Progenitor cell of endocrine pancreas (in vitro differentiated cells): ENCODE measurements at places on chromosomes 7 and 10. TPM values are rescaled to one million over a fixed set of nuclear protein-coding genes. Genes with fewer than 3 reads are reported as not detected.

DNA sequence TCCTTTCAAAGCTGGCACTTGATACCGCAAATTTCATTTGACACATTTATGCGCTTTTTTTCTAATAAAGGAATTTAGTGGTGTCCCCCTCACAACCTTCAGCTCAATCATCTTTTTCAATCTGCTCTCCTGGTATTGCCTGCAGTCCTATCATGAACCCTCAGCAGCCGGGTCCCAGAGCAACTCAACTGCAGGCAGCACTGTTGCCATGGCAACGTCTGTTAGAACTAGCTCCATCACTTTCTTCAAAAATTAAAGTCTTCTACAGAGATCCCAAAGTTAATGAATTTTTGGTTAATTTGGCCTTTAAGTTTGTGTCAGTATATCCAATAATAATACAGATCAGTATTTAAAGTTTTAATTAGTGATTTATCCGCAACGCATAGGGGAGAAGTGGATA is 136.1 kb upstream of the TARP start:
- no peak overlapping the region for H3K4me3 ChIP-seq
- H3K27ac ChIP-seq: no peak overlapping the region
- DNase-seq: no peak
- H3K4me1 ChIP-seq: no peaks in the 10 kb centered on the region

- no peak for DNase-seq
- no peak overlapping the region for H3K4me3 ChIP-seq
- H3K4me1 ChIP-seq: peaks cover 10% of the 10 kb centered on the region
- no peak overlapping the region for H3K27ac ChIP-seq
- no peaks in the 10 kb centered on the region for H3K36me3 ChIP-seq
Measured at GRCh38 chr10:34966451-34966850, 123.7 kb downstream of the CUL2 start.

DNA sequence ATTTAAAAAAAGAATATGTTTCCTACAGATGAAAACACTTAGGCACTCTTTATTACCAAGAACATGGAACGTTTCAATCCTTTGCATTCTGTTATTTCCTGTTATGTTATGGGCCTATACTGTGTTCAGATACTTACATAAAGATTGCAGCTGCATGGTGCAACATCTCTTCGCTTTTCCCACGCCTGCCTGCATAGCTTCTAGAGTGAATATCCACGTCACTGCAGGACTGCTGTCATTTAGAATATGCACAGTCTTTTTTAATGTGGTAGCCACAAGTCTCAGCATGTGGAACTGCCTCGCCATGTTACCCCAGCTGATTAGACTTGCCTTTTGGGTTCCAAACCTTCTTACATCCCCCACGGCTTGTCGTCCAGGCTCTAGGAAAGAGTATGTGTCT is 69.6 kb upstream of the GATA3 start:
- H3K4me3 ChIP-seq: no peak overlapping the region
- no peak overlapping the region for H3K27ac ChIP-seq
- no peaks in the 10 kb centered on the region for H3K36me3 ChIP-seq
- H3K27me3 ChIP-seq: no peaks in the 10 kb centered on the region
- DNase-seq: no peak

DNA sequence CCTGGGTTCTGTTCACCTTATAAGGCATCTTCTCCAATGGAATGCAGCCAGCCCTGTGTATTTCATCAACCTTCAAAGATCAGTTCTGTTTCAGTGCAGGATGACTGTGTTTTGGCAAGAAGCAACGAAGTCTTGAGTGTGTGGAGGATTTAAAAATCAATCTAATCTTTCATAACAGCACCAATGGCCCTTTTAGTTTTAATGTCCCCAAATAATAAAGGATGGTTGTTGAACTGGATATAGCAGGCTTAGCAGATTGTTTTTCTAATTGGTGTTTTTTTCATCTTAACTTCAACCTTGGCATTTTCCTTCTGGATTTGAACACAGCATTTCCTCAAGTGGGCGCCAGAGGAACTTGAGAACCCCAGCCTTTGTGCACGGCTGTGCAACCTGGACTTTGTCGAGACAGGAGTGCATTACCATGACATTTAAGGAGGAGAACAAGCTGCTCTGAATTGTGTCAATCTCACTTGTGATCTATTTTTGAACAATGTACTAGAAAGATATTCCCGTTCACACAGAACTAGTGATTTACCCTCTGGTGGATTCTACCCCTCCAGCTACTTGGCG is 313.3 kb upstream of the AKR1E2 start:
- no peak for DNase-seq
- no peaks in the 10 kb centered on the region for H3K27me3 ChIP-seq
- H3K4me3 ChIP-seq: no peak overlapping the region
- H3K36me3 ChIP-seq: no peaks in the 10 kb centered on the region
- no peaks in the 10 kb centered on the region for H3K4me1 ChIP-seq

DNA sequence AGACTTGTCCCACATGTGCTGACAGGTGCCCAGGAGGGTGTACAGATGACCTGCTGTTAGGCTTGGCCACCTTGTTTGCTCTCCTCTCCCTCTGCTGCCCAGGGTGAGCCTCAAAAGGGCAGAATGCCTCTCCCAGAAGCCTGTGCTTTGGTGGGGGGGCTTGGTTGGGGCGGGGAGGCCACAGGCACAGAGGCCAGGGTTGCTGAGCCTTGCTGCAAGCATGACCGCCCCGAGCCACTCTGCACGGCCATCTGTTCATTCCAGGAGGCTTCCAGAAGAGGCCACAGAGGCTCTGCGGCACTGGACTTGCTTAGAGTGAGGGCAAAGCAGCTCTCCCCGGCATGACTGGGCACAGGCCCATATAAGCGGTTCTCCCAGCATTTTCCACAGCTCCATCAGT is 190.8 kb downstream of the GLRX3 start:
- H3K4me3 ChIP-seq: no peak overlapping the region
- H3K4me1 ChIP-seq: peaks cover 2% of the 10 kb centered on the region
- H3K27ac ChIP-seq: no peak overlapping the region
- no peaks in the 10 kb centered on the region for H3K27me3 ChIP-seq

- H3K27ac ChIP-seq: no peak overlapping the region
- no peaks in the 10 kb centered on the region for H3K27me3 ChIP-seq
- DNase-seq: no peak
- H3K4me1 ChIP-seq: no peaks in the 10 kb centered on the region
- no peak overlapping the region for H3K4me3 ChIP-seq
- peaks cover 7% of the 10 kb centered on the region for H3K36me3 ChIP-seq
Measured at GRCh38 chr10:24857031-24857725, 95.2 kb downstream of the PRTFDC1 start.

- H3K4me3 ChIP-seq: no peak overlapping the region
- H3K27ac ChIP-seq: no peak overlapping the region
- H3K36me3 ChIP-seq: no peaks in the 10 kb centered on the region
Measured at GRCh38 chr7:66167773-66168387, 37.3 kb upstream of the TPST1 start.

- no peaks in the 10 kb centered on the region for H3K36me3 ChIP-seq
- DNase-seq: no peak
- no peaks in the 10 kb centered on the region for H3K4me1 ChIP-seq
- H3K27me3 ChIP-seq: no peaks in the 10 kb centered on the region
- H3K4me3 ChIP-seq: no peak overlapping the region
Measured at GRCh38 chr7:8982338-8982992, 549.1 kb downstream of the NXPH1 start.

GRCh38 chr7:123876557-123877256 is 31.7 kb downstream of the HYAL4 start:
- no peak overlapping the region for H3K4me3 ChIP-seq
- no peak for DNase-seq
- H3K4me1 ChIP-seq: peaks cover 2% of the 10 kb centered on the region

DNA sequence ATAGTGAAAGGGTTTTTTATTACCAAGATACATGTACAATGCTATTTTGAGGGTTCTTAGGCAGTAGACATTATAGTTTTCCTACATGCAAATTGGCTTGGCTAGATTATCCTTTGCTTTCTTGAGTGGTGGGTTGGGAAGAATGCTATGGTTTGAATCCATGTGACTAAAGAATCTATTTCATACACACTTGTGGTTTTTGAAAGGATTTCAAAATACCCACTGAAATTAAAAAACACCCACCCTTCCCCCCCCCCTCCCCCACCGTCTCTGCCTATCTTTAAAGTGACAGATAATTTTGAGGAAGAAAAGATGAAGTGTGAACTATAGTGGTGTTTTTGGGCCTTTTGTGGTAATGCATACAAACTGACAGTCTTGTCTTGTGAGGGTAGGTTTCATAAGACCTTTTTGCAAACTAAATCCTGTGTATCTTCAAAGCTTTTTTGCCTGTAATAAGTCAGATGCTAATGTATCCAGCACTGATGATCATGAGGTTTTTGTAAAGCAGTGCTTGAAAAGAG is 90.9 kb downstream of the TPST1 start:
- H3K27ac ChIP-seq: no peak overlapping the region
- H3K4me1 ChIP-seq: peaks cover 2% of the 10 kb centered on the region
- no peak for DNase-seq
- H3K4me3 ChIP-seq: no peak overlapping the region

GRCh38 chr10:63166742-63167258 is 33.7 kb downstream of the NRBF2 start:
- peaks cover 21% of the 10 kb centered on the region for H3K4me1 ChIP-seq
- H3K27ac ChIP-seq: no peak overlapping the region
- H3K4me3 ChIP-seq: no peak overlapping the region
- peaks cover 14% of the 10 kb centered on the region for H3K36me3 ChIP-seq

DNA sequence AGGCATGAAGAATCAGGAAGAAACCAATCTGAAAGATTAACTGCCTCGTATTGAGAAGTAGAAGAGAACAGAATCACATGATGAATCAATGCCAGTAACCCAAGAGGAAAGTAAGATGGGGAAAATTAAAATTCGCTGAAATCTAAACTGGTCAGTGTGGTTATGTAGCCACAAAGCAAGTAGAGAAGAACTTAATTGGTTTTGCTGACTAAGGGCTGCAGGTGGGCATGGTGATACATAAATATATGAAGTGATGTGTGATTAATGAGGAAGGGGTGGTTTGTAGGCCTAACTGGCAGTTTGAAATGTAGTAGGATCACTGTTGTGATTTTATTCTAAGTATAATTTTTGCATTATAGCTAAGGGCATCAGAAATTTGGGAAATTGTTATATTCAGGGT is 83.5 kb upstream of the LRRTM3 start:
- peaks cover 26% of the 10 kb centered on the region for H3K4me1 ChIP-seq
- no peak overlapping the region for H3K4me3 ChIP-seq
- DNase-seq: no peak
- H3K27me3 ChIP-seq: no peaks in the 10 kb centered on the region
- H3K27ac ChIP-seq: no peak overlapping the region

- peaks cover 14% of the 10 kb centered on the region for H3K4me1 ChIP-seq
- H3K27me3 ChIP-seq: peaks cover 18% of the 10 kb centered on the region
- H3K4me3 ChIP-seq: no peak overlapping the region
- DNase-seq: no peak
Measured at GRCh38 chr10:115026746-115027140, 66.4 kb upstream of the ATRNL1 start.

DNA sequence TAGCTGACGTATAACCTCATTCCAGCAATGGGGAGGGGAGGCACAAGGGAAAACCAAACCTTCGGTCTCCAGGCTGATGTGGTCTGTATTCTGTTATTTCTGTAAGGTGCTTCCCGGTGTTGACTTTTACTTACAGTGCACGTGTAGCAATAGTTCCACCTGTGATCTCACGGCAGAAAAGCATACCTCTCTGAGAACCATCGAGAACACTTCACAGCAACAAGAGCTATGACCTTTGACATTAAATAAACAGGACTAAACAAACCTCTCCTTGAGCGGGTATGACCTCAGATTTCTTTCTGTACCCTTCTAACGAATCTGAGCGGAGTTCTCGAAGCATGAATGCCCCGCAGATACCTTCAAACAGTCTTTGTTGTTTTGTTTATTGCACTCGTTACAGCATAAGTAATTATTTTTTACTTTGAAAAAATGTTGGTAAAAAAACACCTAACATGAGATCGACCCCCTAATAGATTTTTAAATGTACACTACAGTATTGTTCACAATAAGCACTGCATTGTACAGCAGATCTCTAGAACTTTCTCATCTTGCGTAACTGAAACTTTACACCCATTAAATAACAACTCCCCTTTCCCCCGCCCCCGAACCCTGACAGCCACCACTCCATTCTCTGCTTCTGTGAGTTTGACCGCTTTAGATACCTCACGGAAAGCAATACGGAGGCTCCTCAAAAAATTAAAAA is 282.3 kb downstream of the GATA3 start:
- no peak overlapping the region for H3K4me3 ChIP-seq
- DNase-seq: no peak
- peaks cover 5% of the 10 kb centered on the region for H3K4me1 ChIP-seq

DNA sequence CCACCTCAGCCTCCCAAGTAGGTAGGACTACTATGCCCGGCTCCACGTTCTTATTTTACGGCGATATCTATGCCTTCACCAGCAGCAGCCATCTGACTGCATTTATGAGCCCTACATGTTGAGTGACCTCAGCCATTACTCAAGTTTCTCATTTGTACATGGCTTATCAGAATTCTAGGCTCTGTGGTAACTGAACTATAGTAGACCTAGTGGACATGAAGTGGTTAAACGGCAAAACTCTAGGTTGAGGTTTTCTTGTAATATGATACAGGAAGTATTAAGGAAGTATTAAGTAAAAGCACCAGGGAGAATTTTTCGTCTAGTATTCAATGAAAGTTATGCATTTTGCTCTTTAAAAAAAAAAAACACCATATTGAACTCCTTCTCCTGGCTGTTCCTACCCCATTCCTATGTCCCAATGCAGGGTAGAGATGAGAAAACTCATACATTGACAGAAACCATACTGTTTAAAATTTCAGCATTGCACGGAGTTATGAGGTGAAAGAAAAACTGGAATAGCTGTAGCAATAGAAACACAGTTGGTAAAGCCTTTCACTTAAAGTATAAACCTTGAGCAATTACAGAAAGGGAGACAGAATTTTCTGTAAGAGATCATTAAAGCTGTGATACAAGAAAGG is 39.8 kb upstream of the EPC1 start:
- no peak overlapping the region for H3K4me3 ChIP-seq
- H3K36me3 ChIP-seq: no peaks in the 10 kb centered on the region
- no peaks in the 10 kb centered on the region for H3K27me3 ChIP-seq
- H3K4me1 ChIP-seq: no peaks in the 10 kb centered on the region

DNA sequence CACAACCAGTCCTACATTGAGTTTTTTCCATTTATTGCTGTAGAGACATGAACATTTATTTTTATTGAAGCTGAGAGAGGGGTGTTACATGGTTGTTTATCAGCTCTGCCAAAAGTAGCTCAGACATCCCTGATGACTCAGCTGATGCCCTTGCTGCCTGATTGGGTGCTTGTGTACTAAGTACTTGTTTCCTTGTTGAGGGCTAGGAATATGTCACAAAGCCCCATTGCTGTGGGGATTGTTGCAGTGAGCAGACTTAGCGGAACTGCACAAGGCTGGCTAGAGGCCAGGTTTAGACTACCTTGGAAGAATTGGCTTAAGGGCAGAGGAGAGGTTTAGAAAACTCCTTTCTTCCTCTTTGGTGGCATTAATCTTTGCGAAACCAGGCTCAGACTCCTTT is 110.6 kb downstream of the AUTS2 start:
- no peaks in the 10 kb centered on the region for H3K36me3 ChIP-seq
- H3K27ac ChIP-seq: no peak overlapping the region
- peaks cover 29% of the 10 kb centered on the region for H3K4me1 ChIP-seq
- no peak for DNase-seq
- peaks cover 37% of the 10 kb centered on the region for H3K27me3 ChIP-seq

Gene CYP17A1
- total RNA-seq: not detected in 2 replicates

Gene FOXK1
- total RNA-seq: 47.6 and 47.8 TPM in 2 replicates

Gene NME8
- total RNA-seq: 0.67 and 2.7 TPM in 2 replicates

Gene SPDYE6
- not detected in 2 replicates for total RNA-seq

Gene PTPN12
- total RNA-seq: 131 and 140 TPM in 2 replicates

Gene SLC26A3
- total RNA-seq: 2.0 and 2.8 TPM in 2 replicates

Gene SFMBT2
- total RNA-seq: 8.2 and 9.1 TPM in 2 replicates

Gene CLRN3
- total RNA-seq: 2.7 and 3.2 TPM in 2 replicates

Gene GPR85
- total RNA-seq: 0.20 and 0.36 TPM in 2 replicates

Gene TET1
- total RNA-seq: 36.2 and 37.3 TPM in 2 replicates
